ENCODE measurements at places on chromosomes 11 and 22.

DNA sequence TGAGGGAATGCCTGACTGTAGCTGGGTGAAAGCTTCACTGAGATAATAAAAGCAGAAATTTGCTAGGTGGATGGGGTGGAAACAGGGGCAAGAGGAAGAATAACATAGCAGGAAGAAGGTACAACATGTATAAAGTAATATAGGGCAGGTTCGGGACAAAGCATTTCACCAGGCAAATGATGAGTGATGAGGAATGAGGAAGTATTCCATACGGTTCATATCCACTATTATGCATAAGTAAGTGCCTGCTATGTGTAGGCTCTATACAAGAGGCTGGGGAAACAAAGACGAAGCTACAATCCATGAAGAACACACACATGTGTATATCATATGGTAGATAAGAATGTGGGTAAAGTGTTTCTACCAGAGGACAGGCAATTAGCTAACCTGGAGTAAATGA, 7.9 kb downstream of the NDUFC2 start:
- no peak for DNase-seq

GRCh38 chr11:898143-898511, 12.5 kb downstream of the CHID1 start:
- DNase-seq, result no peak

DNA sequence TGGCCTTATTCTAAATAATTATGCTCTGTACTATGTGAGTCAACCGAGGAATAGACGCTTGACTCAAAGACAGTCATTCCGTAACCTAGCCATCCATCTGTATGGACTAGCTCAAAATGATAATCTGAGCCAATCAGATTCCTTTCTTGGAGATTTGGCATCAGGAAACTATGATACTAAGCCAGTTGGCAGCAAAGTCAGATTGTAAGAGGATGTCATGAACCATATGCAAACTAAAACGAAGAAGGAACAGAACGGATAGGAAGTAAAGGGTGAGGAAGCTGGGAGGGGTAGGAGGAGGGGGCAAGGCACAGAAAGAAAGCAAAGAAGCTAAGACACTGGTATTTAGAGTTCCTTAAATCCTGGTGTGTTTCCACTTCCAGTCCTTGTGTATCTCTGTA, 10.7 kb upstream of the SESN3 start:
- no peak for DNase-seq

GRCh38 chr11:10450462-10451425, 4.3 kb upstream of the AMPD3 start:
- no peak for DNase-seq

- peak; percentile 44 for DNase-seq
Measured at GRCh38 chr11:114846416-114846791, 168.1 kb downstream of the NXPE2 start.

GRCh38 chr11:119316729-119317591, at the start of gene MCAM:
TSS of gene MCAM (minus strand) at chr11:119317130. CDS start at chr11:119317101, 29 bp downstream.
- peak; percentile 65 for DNase-seq

- no peak for DNase-seq
Measured at GRCh38 chr11:78220218-78221157, 31.8 kb downstream of the USP35 start.

DNA sequence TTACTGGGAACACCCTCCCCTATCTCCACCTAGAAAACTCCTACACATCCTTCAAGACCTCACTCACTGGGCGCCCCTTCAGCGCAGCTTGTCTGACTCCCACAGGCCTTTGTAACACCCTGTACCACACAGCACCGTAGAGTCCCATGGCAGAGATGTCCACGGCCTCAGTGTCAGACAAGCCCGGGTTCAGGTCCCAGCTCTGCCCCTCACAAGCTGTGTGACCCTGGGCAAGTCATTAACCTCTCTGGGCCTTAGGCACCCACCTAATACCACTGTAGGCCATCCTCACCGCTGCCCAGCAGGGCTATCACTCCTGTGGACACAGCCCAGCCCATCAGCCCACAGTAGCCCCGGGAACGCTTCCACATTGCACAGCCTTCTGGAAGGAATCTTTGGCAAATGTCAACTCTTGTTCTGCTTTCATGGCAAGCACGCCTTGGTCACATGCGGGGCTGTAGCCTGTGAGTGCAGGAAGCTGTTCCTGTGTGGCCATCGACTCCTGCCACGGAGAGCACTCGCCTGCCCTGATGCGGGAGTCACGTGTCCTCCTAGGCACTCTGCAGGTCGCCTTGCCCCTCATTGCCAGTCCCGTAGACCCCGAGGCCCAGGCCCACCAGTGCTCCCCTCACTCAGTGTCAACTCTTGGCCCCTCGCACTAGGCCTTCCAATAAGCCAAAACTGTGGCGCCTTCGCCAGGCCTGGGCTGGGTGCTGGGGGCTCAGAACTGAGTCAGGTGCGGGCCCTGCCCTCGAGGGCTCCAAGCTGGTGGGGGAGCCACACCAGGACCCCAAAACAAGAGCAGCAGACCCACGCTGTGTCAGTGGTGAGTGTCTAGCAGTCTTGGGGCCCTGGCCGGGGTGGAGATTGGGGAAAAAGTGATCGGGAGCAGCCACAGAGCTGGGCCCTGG, 32.9 kb upstream of the RFPL3 start:
- DNase-seq, result no peak

GRCh38 chr11:60910711-60911380, 3.1 kb upstream of the TMEM109 start:
- DNase-seq, result no peak

- no peak for DNase-seq
Measured at GRCh38 chr11:105799728-105800462, 190.0 kb downstream of the GRIA4 start.

GRCh38 chr11:125941267-125941618, 4.6 kb upstream of the VSIG10L2 start:
- no peak for DNase-seq

- DNase-seq, result no peak
Measured at GRCh38 chr11:67436459-67437081, 912 bp downstream of the PTPRCAP start.

GRCh38 chr11:65416341-65416824, 6.2 kb upstream of the NEAT1 start:
- peak; percentile 83 for DNase-seq

- DNase-seq, result peak; percentile 70
Measured at GRCh38 chr11:20127671-20128527, 32.4 kb downstream of the DBX1 start.

DNA sequence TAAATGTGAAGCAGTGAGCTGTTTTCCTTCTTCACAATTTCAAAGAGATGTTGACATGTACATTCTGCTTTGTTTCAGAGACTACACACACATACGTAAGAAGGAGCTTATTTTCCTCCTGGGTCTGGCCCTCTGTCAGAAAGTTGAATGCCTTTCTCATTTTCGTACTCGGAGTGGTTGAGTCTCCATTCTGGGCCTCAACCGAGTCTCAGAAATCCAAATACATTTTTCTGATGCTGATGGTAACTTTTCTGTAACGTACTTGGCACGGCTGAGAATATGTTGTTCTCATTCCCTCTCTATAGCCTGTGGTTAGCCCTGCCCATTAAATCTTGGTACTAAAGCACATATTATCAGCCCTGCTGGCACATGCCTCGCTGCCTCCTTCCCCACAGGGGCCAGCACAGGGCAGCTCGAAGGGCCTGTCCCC, 25.3 kb downstream of the PARVA start:
- DNase-seq, result no peak

DNA sequence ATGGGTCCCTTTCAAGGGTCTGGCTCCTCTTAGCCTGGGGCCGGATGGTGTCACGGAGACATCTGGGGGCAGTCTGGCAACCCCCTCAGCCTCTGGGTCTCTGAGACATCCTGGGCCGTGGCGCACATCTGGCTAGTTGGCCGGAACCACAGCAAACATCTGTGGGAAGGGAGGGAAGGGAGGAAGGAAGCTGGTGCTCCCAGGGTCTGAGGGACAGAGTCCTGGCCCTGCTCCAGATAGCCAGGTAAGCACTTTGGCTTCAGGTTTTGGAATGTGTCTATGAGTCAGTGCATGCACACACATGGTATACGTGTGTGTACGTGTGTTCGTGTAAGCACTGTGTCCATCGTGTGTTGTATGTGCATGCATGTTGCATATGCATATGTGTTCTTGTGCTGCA, 225.1 kb downstream of the MN1 start:
- DNase-seq, result no peak

- DNase-seq, result peak; percentile 64
Measured at GRCh38 chr11:118156531-118157185, 4.0 kb upstream of the SCN4B start.
